SW480 (cell line): ENCODE measurements at places on chromosomes 5 and 9.

DNA sequence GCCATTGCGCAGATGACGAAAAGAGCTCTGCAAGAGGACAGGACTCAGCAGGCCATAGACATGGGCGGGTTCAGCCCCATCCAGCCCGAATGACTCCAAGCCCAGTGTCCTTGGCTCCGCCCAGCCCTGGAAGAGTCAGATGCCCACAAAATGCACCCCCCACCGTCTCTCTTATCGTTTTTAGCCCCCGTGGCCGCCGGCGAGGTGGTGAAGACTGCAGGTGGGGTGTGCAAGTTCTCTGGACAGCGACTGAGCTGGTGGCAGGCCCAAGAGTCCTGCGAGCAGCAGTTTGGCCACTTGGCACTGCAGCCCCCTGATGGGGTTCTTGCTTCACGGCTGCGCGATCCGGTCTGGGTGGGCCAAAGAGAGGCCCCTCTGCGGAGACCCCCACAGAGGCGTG lies 2.1 kb downstream of the ADGRD2 start:
- no peak for DNase-seq

GRCh38 chr9:87382900-87383299 lies 114.8 kb upstream of the DAPK1 start:
- no peak for DNase-seq

DNA sequence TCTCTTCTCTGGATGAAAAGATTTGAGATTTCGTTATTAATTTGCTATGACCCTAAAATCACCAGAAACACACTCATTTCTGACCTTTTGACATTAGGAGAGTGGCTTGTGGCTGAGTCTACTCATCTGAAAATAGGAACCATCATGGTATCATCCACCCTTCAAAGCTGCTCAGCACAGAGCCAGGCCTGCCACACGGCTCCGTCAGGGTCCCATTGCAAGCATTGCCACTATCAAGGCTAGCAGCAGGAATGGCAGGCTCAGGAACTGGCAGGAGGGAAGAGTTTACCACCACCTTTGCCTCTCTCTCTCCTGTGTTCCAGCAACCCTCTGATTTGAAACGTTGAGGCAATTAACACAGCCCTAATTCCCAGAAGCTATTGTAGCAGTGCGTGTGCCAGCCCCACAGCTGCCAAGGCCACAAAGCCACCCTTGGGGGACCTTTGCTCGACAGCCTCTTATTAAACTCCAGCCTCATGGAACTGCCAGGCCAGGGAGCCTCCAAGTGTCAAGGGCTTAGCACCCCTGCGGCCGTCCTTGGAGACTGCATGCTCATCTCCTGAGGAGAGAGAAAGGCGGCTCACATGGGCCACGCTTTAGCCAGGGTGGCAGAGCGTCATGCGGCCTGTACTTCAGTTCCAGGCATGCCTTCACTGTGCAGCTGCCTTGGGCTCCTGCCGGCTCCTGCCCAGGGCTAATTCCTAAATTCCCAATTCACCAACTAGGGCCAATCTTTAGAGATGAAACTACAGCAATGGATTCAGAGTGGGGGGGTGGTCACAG lies 145.9 kb downstream of the ROR2 start:
- DNase-seq: no peak

DNA sequence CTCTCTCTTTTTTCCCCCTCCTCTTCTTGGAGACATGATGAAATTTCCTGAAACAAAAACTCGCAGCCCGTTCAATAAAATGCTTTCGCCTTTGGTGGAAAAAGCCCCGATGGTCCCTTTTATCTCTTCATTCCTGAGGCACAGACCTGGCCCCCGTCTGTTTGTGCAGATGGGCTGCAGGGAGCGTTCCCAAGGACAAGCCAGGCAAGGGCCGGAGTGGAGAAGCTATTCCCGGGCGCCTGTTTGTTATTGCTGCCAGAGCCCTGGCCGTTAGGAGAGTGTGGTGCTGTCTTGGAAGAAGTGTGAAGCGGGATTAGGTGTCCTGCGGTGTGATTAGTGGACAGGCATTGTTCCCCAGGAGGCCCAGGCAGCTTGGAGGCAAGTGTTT lies 71.9 kb downstream of the SMIM23 start:
- no peak for DNase-seq

DNA sequence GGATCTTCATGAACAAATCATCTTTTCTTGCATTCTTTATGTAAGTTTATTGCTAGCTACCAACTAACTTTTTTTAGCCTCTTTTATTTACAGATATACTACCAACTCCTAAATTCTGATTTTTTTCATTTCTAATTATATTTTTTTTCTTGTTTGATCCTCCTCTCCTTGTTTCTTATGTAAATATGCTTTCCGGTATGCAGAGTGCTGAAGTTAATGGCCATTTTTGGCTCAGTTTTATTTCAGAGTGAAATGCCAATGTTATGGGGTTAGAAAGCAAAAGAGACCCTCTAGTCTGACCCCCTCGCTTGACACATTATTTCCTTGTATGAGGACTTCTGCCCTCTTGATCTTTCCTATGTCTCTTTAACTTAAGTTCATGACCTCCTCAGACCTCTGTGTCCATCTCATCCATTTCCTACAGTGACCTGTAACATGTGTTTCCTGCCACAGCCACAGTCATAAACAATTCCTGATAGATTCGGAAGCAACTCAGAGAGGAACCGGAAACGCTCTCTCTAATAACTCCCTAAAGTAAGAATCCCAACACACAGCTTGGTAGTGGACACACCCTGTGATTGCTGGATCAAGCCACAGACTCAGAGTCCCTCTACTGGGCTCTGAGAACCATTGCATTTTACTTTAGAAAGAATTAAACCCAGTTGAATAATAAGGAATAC lies 42.9 kb upstream of the AFAP1L1 start:
- peak; percentile 93 for DNase-seq

- DNase-seq: no peak
These were observed 77.9 kb downstream of the NLN start for GRCh38 chr5:65799857-65800256.

DNA sequence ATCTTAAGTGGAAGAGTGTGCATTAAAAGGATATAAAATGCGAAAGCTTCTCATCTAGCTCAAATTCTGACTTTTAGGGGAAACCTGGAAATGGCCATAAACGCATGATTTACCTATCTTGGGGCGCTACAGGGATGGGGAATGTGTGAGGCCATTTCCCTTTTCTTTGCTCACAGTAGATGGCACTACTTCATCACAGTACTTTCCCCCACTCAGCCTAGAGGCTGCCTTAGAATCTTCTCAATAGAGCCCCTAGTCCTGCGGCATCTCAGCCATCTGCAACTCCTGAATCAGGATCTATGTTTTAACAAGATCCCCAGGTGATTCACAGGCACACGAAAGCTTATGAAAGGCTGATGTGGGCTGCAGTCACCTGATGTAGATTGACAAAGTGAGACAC lies 110.8 kb downstream of the LHFPL2 start:
- DNase-seq: peak; percentile 20

DNA sequence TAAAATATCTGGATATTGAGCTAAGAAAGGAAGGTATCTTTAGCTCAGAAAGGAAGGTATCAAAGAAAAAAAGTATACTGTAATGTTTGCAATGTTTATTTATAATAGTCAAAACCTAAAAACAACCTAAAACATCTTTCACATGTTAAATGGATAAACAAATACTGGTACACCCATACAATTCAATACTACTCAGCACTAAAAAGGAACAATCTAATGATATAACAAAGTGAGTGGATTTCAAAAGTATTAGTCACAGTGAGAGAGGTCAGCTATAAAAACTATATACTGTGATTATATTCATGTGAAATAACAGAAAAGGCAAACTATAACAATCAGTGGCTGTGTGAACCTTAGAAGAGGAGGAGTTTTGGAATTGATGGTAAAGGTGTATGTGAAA lies 455.0 kb upstream of the FTMT start:
- no peak for DNase-seq

DNA sequence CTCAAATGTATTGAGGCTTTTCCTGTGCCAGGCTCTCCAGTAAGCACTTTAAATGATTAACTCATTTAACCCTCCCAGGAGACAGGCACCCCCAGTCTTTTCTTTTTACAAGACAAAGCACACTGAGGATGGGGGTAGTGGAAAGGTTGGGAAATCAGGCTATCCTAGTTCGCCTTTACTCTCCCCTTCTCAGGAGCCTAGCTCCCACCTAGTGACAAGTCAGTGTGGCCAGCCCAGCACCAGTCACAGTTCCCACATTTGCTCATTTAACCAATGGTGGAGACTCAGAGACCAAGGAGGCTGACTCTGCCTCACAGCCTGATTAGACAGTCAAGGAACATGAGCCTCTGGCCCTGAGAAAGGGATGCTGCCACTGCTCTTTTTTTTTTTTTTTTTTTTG lies 3.5 kb downstream of the ALDH7A1 start:
- no peak for DNase-seq

DNA sequence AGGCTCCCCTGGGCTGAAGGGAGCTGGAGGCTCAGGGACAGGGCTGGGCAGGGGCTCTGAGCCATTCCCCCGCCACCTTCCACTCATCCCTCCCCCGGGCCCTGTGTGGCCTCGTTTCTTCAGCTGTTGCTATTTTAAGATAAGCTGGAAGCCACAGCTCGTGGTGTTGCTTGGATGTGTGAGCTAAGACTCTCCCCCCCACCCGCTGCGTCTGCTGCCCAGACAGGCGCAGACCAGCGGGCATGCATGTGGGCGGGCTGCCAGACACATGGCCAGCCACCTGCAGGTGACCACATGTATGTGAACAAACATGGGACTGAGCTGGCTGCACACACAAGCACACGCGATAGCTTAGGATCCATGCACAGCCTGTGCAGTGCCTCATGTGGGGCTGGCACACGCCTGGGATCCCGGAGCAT lies 8.7 kb downstream of the SNCB start:
- no peak for DNase-seq

DNA sequence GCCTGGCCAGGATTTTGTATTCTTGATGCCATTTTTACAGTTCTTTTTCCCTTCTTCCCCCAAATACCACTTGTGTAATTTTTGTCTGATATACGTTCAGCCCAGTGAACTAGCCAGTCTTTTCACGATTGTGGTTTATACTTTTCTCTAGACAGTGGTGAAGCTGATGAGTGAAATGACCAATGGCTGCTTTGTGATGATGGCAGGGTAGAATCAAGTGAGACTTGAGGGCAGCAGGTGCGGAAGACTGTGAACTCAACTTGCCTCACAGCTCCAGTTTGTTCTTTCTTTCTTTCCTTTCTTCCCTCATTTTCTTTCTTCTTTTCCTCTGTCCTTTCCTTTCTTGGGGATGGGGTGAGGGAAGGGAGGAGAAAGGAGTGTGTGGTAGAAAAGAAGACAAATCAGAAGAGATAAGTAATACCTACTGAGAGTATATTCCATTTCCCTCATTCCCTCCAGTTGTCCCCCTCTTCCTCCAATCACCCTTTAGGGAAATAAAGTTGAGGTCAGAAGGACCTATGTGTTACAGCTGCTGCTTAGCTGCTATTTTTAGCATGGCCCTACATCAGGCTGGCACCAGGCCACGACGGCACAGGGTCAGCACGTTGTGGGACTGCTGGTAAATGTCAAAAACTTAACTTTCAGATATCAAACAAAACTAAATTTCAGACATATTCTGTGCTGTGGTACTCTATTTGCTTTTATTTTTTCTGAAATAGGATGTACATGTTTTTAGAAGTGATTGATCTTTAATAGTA lies 12.3 kb downstream of the ZSWIM6 start:
- no peak for DNase-seq

GRCh38 chr9:129938291-129938979 lies 103.2 kb downstream of the USP20 start:
- DNase-seq: no peak

DNA sequence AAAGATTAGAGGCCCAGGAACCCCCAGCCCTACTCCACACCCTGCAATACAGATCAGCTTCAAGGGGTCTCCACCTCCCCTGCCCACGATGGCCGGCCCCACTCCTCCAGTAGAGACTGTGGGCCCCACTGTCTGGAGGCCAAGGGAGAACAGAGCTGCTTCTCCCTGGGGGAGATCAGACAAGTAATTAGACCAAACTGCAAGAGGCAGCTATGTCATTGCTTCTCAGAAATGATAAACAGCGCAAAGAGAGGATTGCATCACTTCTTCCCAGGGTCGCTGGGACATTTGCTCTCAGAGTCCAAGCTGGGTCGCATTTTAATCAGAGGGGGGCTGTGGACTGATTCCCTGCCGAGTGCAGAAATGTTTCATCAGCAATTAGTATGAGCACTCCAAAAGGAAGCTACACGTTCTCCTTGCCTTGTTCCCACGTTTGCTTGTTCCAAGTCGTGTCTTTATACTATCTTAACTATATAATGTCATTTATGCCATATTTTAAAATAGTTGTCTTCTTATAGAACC lies 59.9 kb downstream of the ROPN1L start:
- DNase-seq: no peak

- DNase-seq: no peak
These were observed 24.2 kb downstream of the TGFBR1 start for GRCh38 chr9:99129091-99129490.
